ENCODE measurements at places on chromosomes 12 and 14.

DNA sequence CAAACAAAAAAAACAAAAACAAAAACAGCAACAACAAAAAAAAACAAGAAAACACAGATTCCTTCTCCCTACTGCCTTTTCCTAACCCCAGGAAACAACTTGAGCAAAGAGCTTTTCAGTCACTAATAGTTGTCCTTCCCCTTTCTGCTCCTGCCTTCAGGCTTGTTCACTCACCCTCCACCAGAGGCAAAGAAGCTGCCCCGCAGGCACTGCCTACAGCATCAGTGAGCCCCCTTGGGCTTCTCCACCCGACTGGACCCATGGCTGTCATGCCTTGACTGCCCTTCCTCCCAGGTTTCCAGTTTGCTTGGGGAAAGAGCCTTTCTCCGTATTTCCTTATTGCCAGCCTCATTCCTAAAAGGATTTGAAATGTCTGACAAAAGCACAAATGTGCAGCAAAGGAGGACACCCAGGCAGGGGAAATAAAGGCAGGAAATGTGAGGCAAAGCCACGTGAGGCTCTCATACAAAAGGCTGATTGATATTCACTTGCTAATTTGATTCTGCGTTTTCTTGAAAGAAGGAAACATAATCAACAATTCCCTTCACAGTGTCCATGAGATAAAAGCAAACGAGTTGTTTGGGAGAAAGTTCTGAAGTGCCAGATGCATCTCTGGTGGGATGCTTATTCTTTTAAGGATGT is 85.7 kb downstream of the GPATCH2L start:
- DNase-seq, result no peak

DNA sequence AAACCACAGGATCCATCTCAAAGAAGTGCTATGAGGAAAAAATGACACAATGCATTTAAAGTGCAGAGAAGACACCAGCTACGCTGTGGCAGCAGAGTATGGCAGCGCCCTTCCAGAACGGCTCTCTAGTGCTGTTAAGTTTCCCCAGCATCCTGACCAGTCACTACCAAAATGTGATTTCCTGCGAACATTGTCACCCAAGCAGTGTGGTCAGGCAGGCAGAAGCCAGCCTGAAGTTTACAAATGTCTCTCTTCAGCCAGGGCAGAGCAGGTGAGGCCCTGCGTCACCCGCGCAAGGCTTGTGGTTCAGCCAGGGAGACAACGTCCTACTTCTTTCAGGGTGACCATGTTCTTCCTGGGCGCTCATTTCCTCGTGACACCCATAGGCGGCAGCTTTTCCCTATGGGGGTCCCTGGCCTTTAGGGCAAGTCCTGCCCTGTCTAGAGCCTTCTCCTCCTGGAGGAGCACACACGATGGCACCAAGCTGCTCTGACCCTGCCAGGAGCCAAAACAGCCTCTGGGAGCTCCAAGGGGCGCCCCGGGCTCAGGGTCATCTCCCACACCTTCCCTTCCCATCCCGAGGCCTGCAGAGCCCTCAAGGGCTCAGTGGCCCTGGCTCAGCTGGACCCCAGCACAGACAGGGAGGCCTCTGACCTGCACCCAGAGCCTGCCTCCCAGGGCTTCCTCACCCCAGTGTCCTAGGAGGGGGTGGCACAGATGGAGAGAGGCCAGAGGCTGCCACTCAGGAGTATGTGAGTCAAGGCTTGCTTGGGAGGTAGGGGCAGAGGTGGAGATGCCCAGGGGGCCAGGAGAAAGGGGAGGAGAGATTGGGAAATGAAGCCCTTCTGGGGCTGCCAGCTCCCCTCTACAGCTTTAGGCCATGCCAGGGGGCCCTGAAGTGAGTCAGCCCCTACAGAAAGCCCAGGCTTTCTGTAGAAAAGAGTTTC is 41.9 kb downstream of the PSMA6 start:
- peak; percentile 51 for DNase-seq

- DNase-seq, result no peak
Measured at GRCh38 chr12:113052326-113052725, 4.2 kb upstream of the DTX1 start.

DNA sequence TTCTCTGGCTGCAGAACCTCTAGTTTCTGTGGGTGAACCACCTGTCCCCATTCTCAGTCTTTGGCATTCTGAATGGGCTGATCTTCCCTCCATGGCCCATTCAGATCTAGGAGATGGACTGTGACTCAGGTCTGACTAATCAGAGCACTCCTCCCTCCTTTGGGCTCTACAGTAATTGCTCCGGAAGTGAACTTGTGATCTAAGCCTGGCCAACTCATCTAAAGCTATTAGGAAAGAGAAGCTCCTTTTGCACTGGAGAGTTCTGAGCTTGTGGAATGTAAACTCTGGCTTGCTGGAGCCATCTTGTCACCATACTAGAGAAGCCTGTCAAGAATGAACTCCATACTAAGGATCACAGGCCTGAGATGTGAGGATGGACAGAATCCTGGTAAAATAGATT is 168.2 kb downstream of the SUDS3 start:
- DNase-seq, result no peak

DNA sequence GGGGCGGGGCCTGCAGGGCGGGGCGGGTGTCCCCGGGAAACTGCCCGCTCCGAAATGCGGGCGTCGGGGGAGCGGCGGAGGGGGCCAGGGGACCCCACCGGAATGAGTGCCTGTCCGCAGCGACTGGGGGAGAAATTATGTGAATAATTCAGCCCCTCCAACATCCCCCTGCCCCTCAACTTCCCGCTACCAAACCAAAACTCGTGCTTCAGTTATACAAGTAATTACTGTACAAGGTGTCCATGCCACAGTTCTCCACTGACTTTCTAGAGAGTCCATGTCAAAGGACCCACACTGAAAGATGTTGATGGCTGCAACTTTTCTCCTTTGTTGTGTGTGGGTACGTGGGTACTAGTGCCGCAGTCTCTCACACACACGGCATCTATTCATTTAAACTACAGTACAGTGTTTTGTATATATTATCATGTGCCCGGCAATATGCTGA is 414 bp upstream of the CDK17 start:
- no peak for DNase-seq

DNA sequence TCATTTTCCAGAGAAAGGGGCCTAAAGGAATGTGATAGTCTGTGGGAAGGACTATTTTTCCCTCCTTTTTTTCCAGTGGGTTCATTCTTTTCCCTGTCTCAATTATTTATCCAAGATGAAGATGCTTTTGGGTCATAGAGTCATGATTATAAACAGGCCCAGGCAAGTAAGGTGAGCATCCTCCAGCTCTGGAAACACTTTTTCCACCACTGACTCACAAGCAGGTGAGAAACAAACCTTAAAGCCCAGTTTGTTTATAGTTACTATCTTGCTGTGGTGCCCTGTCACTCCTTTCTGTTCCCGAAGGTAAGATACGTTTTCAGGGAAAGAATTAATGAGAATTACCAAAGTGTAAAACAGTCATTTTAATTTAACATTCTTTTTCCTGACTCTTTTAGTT is 107.7 kb upstream of the IFNG-AS1 start:
- DNase-seq, result no peak

All from stimulated activated CD4-positive, alpha-beta T cell treated with anti-CD3 and anti-CD28 coated beads, Interleukin-1b, Interleukin-23, amount 100 ng/mL, for 48 hours (primary cell).